T1000 (cell line): ENCODE measurements at places on chromosomes 4 and X.

DNA sequence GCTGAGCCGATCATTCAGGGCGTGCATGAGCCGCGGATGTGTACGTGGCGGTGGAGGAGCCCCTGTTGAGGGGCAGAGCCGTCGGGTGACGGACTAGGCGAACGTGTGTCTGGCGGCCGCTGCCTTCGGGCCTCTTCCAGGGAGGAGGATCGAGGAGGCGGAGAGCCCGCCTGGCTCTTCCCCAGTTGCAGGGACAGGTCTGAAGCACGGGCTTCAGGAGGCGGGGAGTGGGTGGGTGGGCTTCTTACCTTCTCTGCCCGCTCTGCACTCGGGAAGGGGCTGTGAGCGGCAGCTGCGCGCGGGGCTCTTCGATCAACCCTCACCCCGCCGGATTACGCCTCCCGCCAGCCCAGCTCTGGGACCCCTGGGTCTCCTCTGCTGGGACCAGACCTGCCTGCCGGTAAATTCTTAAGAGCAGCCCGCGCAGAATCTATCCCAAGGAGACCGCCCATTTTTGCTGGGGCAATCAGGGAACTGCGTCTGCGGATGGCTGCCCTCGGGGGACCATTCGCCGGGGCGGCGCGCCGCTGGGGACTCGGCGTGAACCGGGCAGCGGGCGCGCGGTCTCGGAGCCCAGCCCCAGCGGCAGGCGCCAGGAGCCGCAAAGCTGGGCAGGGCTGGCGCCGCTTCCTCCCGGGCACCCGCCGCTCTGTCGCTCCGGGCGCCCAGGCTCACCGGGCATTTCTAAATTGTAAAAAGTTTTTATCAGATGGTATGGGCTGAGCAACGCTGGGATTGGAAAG, 4.9 kb downstream of the PLAC8 start:
- peak; percentile 28 for DNase-seq

DNA sequence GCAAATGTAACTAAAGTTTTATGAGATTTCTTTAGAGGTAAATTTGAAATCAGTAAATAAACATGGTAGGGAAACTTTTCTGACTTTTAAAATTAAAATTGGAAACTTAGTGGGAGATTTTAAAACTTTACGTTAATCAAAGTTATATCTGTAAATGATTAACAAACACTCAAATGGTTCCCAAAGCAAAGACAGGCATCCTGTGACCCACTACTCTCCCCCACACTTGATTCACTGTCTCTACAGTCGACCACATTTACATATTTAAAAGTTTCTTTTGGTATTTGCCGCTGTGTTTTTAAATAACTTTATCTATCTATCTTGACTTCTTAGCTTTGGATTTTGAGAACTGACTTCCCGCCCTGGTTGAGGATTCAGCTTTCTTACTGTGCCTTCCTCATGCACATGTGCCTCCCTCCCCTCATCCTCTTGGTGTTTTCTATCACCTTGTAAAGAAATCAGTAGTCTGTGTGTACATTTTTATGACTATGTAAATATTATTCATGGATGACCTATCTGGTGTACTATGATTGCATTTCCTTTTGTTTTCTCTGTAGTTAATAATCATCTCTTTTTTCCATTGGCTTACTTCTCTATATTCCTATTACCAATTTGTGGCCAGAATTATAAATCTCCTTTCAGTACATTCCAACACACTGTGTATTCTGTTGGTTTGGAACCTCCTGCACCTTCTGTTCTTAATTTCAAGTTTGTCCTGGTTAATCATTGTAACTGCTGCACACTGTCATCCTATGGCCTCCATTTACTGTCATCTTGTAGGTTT, 72.6 kb downstream of the WWC2 start:
- no peak for DNase-seq

- no peak for DNase-seq
These were observed 8.1 kb upstream of the COMMD8 start for GRCh38 chr4:47471591-47471990.

- DNase-seq, result no peak
These were observed 97.5 kb downstream of the MAOA start for GRCh38 chrX:43753637-43754036.
